ENCODE measurements at places on chromosomes 4 and X.

GRCh38 chr4:75630937-75631329 lies 605 bp upstream of the CDKL2 start:
- DNase-seq, result no peak

GRCh38 chrX:116628464-116628863 lies 165.7 kb upstream of the CT83 start:
- DNase-seq, result no peak

DNA sequence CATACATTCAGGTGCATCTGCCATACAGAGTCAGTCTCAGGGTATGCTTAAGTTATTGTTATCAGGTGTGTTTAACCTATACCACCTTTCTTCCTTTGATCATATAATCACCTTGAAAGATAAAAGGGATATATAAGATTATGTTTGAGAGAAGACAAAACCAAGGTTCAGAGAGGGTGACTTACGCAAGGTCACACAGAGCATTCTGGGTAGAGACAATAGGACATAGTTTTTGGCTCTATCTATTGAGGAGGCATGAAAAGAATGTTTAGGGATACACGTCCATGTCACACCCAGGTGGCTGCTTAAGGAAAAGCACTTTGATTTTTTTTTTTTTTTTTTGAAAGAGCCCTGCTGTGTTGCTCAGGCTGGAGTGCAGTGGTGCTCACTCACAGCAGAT lies 327.1 kb upstream of the RPS6KA3 start:
- DNase-seq, result no peak

GRCh38 chr4:34767407-34767806 lies 1476.9 kb downstream of the ARAP2 start:
- no peak for DNase-seq

- DNase-seq, result no peak
These were observed 129.0 kb downstream of the PLS3 start for GRCh38 chrX:115689931-115690330.

- DNase-seq, result no peak
These were observed 27.5 kb downstream of the CCDC149 start for GRCh38 chr4:24885342-24885741.

DNA sequence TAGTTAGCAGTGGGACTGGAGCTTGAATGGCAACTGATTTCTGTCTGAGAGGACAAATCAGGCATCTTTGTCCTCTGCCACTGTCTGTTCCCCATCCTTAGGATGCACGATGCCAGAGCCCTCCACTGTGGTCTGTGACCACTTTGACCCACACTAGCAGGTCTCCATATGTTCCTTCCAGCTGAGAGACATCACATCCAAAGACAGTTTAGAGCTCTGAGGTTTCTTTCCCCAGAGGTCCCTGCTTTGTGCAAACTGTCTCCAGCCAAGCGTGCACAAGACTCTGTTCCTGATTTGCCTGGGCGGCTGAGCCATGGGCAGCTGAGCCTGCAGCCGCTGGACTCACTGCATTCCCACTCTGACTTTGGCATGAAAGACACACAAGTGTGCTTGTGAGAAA lies 98.0 kb downstream of the PTTG2 start:
- no peak for DNase-seq

DNA sequence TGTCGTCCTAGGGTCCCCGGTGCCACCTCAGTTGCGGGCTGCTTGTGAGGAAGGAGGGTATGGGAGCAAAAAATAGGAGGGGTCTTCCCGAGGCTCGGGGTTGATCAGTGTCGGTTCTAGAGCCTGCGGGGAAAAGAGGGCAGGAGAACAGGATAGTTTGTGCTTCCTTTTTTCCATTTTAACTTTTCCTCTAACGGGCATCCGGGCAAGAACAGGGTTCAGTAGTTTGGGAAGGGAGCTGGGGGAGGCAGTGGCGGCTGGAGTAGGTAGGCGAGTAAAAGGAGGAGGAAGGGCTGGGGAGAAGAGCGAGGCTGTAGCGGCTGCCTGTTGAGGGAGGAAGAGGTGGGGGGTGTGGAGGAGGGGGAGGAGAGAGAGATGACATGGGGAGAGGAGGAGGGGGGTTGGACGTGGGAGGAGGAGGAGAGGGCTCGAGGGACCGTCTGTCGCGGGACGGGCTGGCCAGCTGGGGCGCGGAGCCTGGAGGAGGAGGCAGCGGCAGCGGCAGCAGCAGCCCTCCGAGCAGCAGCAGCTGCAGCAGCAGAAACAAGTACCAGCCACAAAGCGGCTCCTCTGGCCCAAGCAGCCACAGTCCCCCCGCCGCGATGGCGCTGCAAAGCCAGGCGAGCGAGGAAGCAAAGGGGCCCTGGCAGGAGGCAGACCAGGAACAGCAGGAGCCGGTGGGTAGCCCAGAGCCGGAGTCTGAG lies at the start of gene SLC16A2:
TSS of gene SLC16A2 (plus strand) at position 458 of the 704 bp plus-strand sequence. CDS start at position 603, 145 bp downstream.
- peak; percentile 32 for DNase-seq

DNA sequence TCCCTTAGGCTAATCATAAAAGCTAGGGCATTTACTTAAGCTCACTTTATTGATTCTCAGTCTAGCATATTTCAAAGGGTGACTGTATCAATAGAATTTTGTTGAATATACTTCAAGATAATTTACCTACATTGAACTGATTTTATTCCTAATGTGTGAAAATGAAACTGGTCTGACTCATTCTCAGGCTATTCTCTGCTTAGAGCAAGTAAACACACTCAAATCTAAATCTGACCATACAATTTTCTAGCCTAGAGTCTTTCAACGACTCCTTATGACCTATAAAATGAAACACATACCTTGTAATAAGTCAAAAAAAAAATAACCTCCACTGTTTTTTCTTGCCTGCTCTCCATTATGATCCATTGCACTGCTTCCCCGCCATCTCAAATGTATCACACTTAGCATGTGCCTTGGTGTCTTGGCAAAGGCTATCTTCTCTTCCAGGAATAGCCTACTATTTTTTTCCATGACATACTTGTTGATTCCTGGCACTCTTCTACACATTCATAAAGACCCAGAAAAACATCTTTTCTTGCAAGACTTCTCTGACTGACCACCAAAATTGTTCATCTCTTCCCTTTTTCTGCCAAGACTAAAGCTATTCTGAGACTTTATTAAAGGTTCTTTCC lies 965.1 kb upstream of the HS3ST1 start:
- DNase-seq, result no peak

DNA sequence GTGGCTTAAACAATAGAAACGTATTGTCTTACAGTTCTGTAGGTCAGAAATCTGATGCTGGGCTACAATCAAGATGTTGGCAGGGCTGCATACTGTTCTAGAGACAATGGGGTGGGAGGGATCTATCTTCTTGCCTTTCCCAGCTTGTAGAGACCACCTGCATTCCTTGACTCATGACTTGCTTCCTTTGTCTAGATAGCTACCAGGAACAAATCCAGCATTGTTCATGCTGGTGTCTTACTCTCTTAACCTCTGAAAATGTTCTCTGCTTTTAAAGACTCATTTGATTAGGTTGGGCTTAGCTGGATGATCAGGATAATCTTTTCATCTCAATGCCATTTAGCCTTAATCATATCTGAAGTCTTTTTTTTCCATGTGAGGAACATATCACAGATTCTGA lies 169.0 kb downstream of the ZNF330 start:
- no peak for DNase-seq

DNA sequence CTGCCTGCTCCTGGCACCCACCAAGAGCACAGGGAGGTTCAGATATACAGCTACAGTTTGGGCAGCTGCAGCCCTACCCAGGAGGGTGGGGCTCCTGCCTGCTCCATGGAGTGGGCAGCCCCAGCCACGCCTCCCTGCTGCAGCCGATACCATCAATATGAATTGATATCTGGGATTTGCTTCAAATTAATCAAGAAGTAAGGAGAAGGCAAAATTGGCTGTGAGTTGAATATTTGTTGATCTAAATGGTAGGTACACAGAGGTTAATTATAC lies 31.2 kb upstream of the ZNF280C start:
- no peak for DNase-seq

- DNase-seq, result no peak
These were observed 21.2 kb downstream of the AFF1 start for GRCh38 chr4:86955888-86956451.

GRCh38 chr4:123468479-123469031 lies 72.0 kb downstream of the SPRY1 start:
- no peak for DNase-seq

GRCh38 chr4:176387571-176387970 lies 67.8 kb downstream of the SPCS3 start:
- no peak for DNase-seq

All from activated CD8-positive, alpha-beta memory T cell treated with anti-CD3 and anti-CD28 coated beads, Interleukin-2, amount 50 U/mL, for 4 hours (primary cell).